ENCODE measurements at places on chromosomes 13 and 19. TPM values are rescaled to one million over a fixed set of nuclear protein-coding genes. Genes with fewer than 3 reads are reported as not detected.

Gene BCL3
- polyA plus RNA-seq, result 4.1 TPM

Gene UBAC2
- polyA plus RNA-seq, result 58.2 TPM

GRCh38 chr13:42643076-42643475, 69.1 kb downstream of the TNFSF11 start:
- DNase-seq, result no peak

Gene ATXN8OS
- polyA plus RNA-seq, result not detected

GRCh38 chr19:3458229-3459088, 21.9 kb downstream of the SMIM24 start:
- no peak for DNase-seq

DNA sequence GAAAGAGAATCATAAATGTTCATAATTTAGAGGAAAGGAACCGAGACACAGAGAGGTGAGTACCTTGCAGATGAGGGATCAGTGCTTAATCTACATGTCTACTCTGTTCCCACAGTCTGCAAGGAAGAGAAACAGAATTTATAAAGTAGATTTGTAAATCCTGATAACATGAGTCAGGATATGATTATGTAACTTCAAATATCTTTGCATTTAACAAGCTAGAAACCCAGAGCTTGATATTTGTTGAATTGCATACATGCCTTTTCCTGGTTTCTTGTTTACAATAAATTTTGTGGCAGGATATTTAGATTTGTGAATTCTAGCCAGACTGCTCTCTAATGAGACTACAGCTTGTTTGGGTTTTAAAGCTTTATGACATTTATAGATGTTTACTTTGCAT, 219.2 kb downstream of the ENOX1 start:
- peak; percentile 16 for DNase-seq

- DNase-seq, result peak; percentile 38
Measured at GRCh38 chr19:55467236-55468053, 2.9 kb upstream of the C19orf85 start.

Gene SYNGR4
- polyA plus RNA-seq, result not detected

- DNase-seq, result no peak
Measured at GRCh38 chr19:15318241-15318691, 14.1 kb downstream of the BRD4 start.

GRCh38 chr19:41668315-41668714, 19.8 kb downstream of the CEACAM7 start:
- DNase-seq, result no peak

DNA sequence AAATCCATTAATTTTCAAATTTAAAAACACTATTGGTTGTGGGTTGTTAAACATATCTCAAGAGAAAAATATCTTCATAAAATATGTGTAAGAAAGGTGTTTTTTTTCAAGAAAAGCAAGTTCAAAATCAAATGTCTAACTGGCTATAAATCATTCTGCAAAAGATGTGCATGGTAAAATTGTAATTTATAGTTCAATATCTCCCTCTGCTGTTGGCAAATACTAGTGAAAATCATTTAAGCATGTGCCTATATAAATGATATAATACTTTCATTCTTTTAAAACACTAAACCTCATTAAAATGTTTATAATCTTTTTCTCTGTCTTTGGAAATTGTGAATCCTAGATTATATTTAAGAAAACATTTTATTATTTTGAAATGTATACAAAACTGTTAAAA, 17.2 kb upstream of the SLITRK6 start:
- no peak for DNase-seq

DNA sequence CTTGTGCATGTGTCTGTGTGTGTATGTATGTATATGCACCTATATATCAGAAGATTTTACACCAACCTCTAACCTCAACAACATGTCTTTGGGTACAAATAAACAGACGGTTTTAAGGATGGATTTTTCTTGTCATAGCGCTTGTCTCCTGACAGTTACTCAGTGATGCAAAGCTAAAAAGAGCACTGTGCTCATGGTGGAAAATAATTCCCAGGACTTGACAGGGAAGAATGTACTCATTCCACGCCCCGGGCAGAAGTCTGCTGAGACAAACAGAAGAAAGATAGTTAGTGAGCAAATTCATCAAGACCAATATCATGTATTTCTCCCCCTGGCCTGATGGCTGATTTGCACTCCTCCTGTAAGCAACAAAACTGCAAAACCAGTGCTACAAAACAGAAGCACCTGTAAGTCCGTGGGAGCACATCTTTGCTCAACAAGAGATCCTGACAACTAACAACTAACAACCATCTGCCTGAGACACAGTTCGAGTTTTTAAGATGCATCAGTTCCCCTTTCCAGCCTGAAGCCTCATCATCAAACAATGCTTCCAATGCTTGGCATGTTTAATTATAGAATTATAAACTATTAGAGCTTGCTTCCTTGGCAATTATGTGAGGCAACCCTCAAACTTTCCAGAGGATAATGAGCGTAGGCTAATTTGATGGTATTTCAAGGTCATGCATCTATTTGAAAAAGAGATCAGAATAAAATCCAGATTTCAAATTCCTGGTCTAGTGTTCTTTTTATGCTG, 812.7 kb upstream of the MIR17HG start:
- no peak for DNase-seq

GRCh38 chr13:59513686-59514085, 650.0 kb downstream of the DIAPH3 start:
- no peak for DNase-seq

Gene OXGR1
- polyA plus RNA-seq, result not detected

GRCh38 chr13:36432106-36432544, at the start of gene CCNA1:
CCNA1 (plus strand) TSS chr13:36432495; CDS start chr13:36433057, 562 bp downstream.
- DNase-seq, result peak; percentile 47

DNA sequence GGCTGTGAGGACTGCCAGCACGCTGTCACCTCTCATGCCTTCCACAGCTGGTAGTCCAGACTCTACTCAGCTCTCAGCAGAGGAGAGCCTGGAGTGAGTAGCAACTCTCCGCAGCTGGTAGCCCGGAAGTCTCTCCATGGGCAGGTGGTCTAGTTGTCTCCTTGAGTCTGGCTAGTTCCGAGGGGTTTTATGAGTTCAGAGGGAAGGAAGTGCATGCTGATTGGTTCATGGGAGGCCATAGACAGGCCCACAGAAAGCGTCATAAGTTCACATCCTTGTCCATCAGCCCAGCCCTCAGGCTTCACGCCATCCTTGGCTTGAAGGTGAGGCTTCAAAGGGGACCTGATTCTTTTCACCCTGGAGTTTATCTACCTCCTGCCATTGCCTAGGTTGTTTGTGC, 2662.4 kb upstream of the PCDH20 start:
- no peak for DNase-seq

DNA sequence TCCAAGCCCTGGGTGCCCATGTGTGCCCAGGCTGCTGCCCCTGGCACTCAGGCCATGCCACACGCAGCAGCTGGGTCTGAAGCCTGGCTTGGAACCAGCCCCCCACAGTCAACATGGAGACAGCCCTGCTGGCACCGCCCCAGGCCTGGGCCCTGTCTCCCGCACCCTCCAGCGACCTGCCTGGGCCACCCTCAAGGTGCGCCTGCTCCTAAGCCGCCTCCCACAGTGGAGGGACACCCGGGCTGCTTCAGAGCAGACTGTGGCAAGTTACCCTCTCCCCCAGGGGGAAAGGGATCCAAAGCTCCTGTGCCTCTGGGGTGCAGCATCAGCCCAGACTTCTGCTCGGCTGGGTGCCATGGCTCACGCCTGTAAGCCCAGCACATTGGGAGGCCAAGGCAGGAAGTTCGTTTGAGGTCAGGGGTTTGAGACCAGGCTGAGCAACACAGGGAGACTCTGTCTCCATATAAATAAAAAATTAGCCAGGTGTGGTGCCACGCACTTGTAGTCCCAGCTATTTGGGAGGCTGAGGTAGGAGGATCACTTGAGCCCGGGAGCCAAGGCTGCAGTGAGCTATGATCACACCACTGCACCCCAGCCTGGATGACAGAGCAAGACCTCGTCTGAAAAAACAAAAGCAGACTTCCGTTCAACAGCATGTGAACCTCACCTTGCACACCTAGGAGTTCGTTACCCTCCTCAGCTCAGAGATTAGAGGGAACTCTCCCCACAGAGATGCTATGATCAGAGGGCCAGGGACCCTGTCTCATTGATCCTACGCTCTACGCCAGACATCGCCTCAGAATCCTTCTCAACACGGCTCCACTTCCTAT, 15.6 kb downstream of the ELL start:
- DNase-seq, result no peak

Gene SRRM5
- 0.03 TPM for polyA plus RNA-seq

Gene ZNF878
- polyA plus RNA-seq, result 0.05 TPM

GRCh38 chr19:18110609-18111232, 13.1 kb downstream of the MAST3 start:
- DNase-seq, result no peak

DNA sequence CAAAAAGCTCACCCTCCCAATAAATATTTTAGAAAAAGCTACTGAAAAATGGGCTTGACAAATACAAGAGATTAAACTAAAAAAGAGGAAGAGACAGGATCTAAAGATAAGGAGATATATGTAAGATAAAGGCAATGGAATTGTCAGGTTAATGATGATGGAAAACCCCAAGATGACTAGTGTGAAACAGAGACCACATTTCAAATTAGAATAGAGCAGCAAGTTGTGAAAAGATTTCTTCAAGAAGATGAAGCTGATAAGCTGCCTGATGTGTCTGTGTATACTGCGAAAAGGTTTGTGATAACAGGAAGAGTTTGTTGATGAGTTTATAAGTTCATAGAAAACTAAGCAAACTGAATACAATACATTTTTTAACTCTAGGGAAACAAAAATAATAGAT, 840.1 kb upstream of the SLITRK5 start:
- no peak for DNase-seq

Gene SYT3
- not detected for polyA plus RNA-seq

DNA sequence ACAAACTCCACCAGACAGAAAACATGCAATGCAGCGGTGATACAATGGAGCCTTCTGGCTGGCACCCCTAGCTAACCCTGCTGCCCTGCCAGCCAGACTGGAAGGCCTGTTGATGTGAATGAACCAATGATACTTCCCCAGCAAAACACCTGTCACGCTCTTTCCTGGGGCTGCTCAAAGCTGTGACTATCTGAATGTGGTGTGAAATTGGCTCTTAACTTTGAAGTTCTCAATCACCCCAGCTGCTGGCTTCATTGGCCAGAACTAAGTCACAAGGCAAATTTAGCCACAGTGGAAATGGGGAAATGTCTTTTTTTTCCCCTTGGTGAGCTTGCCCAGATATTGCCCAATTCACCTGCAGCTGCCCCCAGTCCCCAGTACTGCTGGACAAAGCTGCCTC, 147.3 kb downstream of the SLC7A1 start:
- no peak for DNase-seq

Gene MTUS2
- 0.22 TPM for polyA plus RNA-seq

Gene ZNF296
- 0.22 TPM for polyA plus RNA-seq

Gene CPAMD8
- 1.8 TPM for polyA plus RNA-seq

Gene CD79A
- polyA plus RNA-seq, result 0.08 TPM

DNA sequence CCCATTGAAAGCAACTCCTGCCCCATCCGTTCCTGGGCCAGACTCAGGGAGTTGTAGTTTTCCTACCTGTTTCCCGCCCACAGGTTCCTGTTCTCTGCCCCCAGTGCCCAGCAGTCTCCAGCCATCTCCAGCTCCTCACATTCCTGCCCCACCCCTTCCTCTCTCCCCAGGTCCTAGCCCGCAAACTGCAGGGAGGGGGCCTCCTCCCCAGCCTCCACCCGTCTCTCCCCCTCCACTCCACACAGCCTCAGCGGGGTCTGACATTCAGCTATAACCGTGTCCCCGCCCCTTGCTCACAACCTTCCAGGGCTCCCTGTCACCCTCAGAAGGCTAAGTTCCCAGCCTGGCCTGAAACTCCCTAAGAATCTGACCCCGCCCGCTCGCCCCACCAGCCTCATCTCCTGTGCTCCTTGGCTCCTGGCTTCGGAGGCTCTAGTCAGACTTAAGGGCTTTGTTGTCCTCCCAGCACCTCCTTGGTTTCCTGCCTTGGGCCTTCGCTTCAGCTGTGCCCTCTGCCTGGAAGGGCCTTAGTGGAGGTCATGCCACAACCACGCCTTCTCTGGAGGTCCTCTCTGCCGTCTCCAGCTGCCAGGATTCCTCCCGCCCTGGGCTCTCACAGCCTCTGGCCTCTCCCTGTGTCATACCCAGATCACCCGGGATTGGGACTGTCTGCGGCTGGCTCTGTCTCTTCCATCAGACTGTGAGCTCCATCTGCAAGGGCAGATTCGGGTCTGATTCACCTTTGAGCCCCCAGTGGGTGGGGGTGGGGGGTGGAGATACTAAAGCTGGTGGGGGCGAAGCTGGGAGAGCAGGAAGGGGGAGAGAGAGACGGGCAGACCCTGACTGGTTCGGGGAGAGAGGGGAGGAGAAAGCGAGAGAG, 5.1 kb upstream of the SPACA6 start:
- peak; percentile 70 for DNase-seq

DNA sequence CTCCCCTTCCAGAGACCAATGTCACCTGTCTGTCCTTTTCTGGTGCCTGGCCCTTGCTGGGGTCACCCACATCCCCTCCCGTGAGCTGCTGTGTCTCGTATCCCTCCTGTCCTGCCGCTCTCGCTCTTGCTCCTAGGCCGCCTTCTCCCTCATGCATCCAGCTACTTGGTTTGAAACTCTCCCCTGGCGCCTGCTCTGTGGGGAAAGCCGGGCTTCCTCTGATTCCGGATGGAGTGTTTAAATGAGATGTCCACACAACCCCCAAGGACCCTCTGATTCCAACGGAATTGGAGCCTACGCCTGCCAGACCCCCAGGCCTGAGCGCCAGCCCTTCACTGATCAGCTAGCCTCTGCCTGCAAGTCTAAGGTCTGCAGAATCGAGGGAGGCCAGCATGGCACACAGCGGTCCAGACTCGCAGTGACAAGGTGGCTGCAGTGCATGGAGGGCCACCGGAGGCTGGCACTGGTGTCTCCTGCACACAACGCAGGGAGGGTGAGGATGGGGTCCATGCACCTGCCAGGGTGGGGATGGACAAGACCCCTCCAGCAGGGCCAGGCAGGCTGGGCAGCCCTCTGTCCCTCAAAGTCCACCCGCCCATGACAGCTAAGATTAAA, 47.2 kb downstream of the RFX2 start:
- no peak for DNase-seq

- no peak for DNase-seq
Measured at GRCh38 chr19:54493967-54494585, 8.6 kb upstream of the LAIR2 start.

- peak; percentile 70 for DNase-seq
Measured at GRCh38 chr13:48962281-48962680, 13.4 kb upstream of the FNDC3A start.

- peak; percentile 37 for DNase-seq
Measured at GRCh38 chr13:114063545-114064449, 68.6 kb downstream of the RASA3 start.

Gene CRLF1
- 3.4 TPM for polyA plus RNA-seq

Gene MYBPC2
- not detected for polyA plus RNA-seq

Gene PEPD
- 39.2 TPM for polyA plus RNA-seq

- no peak for DNase-seq
Measured at GRCh38 chr19:51263808-51264207, 12.9 kb downstream of the SIGLECL1 start.

- peak; percentile 32 for DNase-seq
Measured at GRCh38 chr19:42130254-42130573, 2.0 kb downstream of the POU2F2 start.

Gene PLIN4
- polyA plus RNA-seq, result 2.7 TPM
